ENCODE measurements at places on chromosomes 16 and 17.

- DNase-seq = no peak
These were observed 5.1 kb downstream of the CYB5D1 start for GRCh38 chr17:7862692-7863437.

- no peak for DNase-seq
These were observed 44.7 kb downstream of the SREBF1 start for GRCh38 chr17:17792037-17792550.

- no peak for DNase-seq
These were observed 44.1 kb upstream of the MGAT5B start for GRCh38 chr17:76824093-76824492.

DNA sequence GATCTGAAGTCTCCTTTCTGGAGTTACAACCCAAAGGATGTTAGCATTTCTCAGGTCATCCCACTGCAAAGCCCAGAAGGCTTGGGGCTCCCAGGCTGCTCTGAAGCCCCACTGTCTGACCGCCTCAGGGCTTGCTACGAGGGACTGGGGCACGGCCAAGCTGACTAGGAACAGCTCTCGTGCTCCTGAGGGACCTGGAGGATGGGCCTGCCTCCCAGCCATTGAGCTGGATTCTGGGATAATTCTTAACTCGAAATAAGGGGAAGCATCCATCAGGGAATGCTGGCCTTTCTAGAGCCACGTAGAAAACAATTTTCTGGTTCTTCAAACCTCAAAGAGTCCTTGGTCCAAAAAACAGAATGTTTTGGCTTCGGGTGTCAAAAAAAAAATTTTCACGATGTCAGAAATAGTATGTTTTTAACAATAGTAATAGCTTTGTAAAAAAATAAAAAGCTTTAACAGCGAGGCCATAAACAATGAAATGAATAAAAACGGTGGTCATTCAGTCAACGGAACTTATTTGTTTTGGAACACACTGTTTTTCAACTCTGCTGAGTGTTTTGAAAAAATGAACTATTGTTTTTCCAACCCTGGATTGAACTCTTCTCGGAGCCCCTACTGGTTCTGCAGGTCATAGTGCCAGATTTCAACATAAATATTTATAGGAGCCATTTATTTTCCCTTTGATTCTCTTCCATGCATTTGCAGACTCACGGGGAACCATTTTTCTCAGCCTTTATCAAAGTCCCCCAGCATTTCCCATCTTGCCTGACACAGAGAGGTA, 16.4 kb upstream of the HERPUD1 start:
- DNase-seq = no peak

GRCh38 chr17:39861235-39861634, 2.9 kb downstream of the IKZF3 start:
- DNase-seq = no peak

DNA sequence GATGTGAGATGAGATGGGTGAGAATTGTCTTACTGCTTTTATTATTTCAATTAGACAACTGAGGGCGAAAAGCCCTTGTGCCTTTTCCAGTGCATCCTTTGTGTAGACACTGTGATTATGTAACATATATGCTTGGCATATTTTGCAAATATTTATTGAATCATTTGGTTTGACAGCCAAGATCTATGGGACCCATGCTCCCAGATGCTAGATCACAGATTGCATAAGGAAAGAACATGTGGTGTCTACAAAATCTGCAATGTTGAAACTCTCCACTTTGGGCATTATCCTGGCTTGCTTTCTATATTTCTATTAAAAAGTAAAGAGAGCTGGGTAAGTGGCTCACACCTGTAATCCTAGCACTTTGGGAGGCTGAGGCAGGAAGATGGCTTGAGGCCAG, 4.8 kb upstream of the COG1 start:
- no peak for DNase-seq

DNA sequence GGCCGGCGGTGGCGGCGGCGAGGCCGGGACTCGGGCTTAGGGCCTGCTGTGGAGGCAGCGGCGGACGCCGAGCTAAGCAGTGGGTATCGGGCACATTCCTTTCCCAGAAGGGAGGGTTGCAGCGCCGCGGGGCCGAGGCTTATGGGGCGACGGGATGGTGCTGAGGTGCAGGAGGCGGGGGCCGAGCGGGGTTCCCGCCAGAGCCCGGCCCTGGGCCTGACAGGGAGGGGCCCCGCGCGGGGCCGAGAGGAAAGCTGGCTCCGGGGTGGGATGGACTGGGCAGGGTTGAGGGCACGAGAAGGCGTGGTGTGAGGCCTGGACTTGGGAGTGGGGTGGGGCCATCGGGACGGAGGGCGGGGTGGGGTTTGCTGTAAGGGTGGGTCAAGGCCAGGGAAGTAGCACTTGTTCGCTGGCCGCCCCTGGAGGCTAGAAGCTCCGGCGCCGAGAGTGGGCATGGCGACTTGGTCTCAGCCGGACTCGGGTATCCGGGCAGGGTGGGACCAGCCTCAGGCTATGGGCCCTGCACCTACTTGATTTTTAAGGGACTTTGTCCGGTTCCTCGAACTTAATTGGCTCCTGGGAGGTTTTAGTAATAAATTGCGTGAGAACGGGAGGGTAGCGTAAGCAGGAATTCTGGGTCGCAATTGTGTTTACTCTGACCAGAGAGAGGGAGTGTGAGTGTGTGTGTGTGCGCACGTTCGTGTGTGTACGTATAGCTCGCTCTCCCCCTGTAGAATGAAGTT, 396 bp downstream of the NFE2L1 start:
- no peak for DNase-seq

GRCh38 chr17:42009170-42009569, 8.1 kb downstream of the DNAJC7 start:
- no peak for DNase-seq

GRCh38 chr17:6392609-6393350, 42.1 kb downstream of the AIPL1 start:
- no peak for DNase-seq

- no peak for DNase-seq
These were observed 6.4 kb upstream of the SRCAP start for GRCh38 chr16:30692396-30693064.

- no peak for DNase-seq
These were observed 185.3 kb downstream of the TMEM132E start for GRCh38 chr17:34764716-34765115.

DNA sequence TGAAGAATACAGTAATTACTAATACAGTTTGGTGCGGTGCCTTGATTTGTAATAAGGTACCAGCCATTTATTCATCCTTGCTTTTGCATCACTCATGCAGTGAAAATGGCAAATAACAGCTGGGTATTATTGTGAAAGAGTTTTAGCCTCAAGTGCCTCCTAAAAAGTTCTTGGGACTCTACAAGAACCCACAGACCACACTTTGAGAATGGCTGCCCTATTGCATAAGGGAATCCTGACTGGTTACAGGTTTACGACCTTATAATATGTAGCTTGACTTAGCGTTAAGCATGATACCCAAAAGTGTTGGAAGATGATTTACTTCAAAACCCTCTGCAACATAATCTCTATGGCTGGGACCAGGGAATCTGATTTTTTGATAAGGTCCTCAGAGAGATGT, 4.2 kb downstream of the MYH13 start:
- DNase-seq = no peak

DNA sequence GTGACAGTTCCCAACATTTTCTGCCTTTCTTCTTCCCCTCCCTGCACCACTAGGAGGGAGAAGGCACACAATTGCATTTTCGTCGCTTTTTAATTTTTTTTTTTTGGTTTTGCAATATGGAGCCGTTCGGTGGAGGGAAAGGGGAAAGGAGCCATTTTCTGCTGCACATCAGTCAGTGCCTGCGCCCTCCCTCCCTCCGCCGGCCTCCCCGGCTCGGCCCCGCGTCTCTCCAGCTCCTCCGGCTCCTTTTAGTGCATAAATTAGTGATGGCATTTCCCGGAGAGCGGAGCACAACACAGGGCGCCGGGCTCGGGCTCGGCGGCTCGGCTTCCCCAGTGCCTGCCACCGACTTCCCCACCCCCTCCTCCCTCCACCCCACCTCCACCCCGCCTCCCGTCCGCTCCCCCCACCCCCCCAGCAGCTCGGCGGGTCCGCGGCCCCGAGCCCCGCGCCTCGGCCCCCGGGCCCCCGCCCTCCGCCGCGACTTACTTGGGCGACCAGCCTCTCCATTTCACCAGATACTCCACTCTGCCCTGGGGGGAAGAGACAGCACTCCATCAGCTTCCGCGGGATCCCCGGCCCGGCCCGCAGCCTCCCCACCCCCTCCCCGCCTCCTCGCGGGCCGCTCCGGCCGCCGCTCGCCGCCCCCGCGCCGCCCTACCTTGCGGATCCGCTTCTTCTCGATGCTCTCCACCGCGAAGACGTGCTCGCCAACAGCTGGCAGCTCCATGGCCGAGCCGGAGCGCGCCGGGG, 542 bp downstream of the CBX4 start:
- DNase-seq = no peak

- no peak for DNase-seq
These were observed 146.4 kb downstream of the DNAH9 start for GRCh38 chr17:11744696-11745095.

Data from stimulated activated CD8-positive, alpha-beta memory T cell treated with anti-CD3 and anti-CD28 coated beads, Interleukin-15, amount 100 ng/mL, for 24 hours (primary cell).